ENCODE measurements at places on chromosomes 12 and 14.

DNA sequence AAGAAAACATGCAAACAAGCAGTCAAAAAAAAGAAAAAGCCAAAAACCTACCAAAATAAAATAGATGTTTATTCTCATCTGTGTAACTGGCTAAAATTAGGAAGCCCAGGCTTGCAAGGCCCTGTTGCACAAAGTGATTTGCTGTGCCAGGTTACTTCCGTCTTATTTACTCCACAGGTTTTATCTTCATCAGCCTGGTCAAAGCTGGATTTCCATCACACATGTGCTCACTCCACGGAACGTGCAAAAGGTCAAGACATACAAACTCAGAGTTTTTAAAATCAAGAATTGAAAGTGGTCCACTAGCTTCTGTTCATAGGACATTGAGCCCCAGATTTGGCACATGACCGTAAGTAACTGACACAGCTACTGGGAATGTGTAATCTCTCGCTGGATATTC is 14.8 kb downstream of the KCNJ8 start:
- DNase-seq, result no peak

DNA sequence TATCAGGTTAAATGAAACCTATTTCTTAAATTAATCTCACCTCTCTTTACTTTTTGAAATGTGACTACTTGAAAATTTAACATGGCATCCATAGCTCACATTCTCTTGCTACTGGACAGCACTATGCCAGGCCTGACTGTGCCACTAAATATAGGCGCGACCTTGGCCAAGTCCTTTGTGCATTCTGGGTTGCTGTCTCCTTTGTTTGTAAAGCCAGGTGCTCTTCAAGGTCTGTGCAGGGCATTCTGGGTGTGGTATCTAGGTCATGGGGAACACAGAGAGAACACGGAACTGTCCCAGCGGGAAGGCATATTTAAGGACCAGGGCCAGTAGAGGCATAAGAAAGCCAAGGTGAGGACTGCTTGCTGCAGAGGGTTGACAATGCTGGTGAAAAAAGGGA is 121.2 kb downstream of the ZNF664 start:
- DNase-seq, result no peak

DNA sequence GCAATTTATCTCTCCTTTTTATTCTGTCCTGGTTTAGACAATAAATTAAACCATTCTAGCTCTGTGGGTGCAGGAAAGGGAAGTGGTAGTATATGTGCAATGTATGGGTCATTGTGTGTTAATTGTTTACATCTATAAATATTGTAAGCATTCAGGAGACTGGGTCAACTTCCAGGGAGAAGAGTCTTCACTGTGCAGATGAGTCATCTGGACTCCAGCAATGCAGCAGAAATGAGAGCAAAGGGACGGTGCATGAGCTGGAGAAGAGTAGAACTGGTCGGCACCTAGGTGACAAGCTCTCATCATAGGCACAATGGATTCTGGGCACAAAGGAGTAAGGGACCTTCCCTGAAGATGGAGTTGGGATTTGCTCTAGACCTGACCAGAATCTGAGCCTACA is 211.1 kb upstream of the DAAM1 start:
- no peak for DNase-seq

GRCh38 chr12:25263594-25263993 is 12.9 kb upstream of the KRAS start:
- no peak for DNase-seq

GRCh38 chr12:93427779-93428564 is 13.8 kb downstream of the UBE2N start:
- no peak for DNase-seq

DNA sequence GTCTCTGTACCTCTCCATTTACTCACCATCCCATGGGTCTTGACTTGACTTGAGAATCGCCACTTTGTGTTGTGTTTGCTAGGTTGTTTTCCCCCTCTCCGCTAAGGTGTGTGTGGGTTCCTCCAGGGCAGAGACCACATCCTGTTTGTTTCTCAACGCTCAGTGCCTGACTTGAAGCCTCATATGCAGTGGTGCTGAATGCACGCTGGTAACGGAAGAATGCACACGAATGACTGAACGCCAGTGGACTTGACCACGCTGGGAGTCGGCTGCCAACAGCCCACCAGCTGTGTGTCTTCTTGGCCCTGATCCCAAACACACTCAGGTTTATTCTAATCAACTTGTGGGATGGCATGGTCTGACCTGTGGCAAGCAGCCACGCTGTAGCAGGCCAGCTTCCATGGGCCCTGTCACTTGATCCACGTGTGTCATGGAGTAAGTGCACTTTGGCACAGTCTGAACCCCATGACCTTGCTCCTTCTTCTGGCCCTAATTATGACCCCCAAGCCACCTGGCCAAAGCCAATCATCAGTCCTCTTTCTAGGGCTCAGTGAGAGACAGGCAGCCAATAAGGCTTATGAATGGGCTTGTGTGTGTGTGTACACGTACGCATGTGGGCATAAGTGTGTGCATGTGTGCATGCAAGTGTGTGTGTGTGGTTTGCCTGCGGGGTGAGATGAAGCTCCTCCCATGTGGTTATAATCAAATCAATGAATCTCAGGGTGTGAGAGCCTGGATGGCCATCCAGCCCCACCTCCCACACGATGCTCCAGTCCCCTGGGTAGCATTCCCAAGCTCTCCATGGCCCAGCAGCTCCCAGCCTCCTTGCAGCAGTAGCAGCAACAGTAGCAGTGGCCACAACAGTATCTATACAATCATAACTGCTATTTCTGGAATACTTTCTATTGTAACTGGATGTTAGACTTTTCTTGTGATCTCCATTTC is 6.4 kb upstream of the TC2N start:
- DNase-seq, result no peak
